ENCODE measurements at places on chromosomes 13 and 19.
A peak's percentile ranks its signal among the peaks of the same experiment; 100 is the strongest.

DNA sequence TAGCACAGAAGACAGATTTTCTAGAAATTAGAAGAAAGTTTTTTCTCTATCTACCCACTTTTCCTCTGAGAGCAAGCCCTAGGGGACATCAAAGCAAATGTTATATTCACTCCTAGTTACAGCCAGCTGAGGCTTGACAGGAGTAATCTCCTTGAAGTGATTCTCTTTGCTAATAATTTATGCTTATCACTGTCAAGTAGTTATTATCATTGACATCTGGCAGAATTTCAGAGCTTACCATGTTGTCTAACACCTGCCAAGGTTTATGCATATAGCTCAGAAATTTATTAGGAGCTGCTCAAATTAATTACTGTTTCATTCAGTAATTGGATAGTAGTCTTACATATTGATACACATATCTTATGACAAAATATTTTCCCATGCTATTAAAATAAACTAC is 465.9 kb upstream of the ATXN8OS start:
- no peak for DNase-seq

DNA sequence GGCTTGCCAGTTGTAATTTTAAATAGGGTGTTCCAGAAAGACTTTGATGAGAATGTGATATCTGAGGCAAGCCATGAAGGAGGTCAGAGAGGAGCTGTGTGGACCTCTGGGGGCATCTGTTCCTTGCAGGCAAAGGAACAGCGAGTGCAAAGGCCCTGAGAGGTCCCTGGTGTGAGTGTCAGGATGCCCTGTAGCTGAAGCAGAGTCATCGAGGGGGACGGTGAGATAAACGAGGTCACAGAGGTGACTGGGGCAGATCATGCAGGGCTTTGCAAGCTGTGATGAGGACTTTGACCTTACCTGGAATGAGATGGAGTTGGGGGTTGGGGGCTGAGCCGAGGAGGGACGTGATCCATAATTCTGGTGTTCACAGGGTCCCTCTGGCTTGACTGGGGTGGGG is 75.0 kb downstream of the RYR1 start:
- no peak for DNase-seq

DNA sequence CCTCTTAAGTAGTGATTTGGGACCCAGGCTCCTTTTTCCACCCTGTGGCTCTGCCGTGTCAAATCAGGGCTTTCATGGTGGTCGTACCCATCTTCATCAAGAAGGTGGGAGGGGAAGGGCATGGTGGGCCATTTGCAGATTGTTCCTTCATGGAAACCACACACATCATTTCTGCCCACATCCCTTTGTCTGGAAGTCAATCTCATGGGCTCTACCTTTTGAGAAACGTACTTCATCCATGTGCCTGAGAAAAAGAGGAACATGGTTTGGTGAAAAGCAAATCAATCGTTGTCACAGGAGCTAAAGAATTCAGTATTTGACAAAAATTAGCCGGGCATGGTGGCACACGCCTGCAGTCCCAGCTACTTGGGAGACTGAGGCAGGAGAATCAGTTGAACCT is 233.4 kb downstream of the FOXO1 start:
- DNase-seq, result no peak

GRCh38 chr19:1072371-1073015 is 5.5 kb downstream of the ARHGAP45 start:
- DNase-seq, result no peak

DNA sequence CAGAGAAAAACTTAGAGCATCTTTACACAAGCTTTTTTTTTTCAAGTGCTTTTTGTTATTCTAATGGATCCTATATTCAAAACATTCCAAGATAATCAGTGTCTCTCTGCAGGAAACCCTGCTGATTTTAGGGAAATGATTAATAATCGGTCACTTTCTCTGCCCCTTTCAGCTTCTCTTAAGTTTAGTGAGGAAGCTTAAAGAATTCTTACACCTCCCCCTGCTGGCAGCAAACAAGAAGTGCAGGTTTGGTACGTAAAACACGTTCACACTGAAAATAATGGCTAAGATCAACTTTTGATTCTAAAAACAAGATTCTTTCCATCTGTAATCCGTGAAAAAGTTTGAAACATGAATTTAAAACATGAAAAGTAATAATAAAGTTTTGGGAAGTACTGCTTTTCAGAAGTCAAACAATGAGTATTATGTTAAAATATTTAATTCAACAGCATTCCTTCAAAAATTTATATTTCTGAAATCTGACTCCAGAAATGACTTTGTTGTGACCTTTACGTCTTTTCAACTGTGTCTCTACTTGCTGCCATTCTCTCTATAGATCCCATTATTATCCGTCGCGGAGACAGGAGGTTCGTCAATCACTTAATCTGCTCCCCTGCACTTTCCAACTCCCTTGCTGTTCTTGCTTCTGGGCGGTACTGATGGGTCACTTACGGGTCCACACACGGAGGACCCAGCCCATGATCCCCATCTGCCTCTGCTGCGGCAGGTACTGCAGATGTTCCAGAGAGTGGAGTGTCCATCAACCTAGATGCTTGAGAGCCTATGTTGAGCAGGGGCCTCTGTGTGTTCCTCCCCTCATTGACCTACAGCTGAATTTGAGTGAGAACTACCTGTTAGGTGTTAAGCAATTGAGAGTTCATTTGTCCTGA is 203.1 kb upstream of the EDNRB start:
- peak; percentile 64 for DNase-seq

DNA sequence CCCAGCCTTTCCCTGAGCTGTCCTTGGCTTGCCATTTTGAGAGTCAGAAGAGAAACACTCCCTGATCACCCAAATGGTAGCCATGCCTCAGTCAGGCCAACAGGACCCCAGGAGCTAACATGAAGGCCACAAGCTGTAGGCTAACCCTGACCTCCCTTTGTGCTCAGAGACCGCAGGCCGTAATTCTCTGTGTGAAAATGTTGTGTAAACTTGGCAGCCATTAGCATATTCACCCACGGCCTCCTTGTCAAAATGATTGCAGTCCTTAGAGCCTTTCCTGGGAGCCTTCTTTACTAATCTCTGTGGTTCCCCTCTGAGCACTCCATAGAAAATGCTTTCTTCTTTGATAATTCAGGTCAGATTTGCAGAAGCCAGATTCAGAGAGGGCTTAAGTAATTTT is 418.9 kb downstream of the COG6 start:
- peak; percentile 32 for DNase-seq

GRCh38 chr13:44758630-44759383 is 182.7 kb upstream of the TSC22D1 start:
- peak; percentile 99 for DNase-seq

- DNase-seq, result no peak
These were observed 363.7 kb downstream of the LIG4 start for GRCh38 chr13:107851670-107852069.

GRCh38 chr19:8036434-8037099 is 16.0 kb upstream of the CCL25 start:
- DNase-seq, result no peak

GRCh38 chr13:80548915-80549314 is 208.0 kb upstream of the SPRY2 start:
- no peak for DNase-seq

GRCh38 chr13:29597706-29598105 is 2.2 kb upstream of the SLC7A1 start:
- DNase-seq, result no peak

DNA sequence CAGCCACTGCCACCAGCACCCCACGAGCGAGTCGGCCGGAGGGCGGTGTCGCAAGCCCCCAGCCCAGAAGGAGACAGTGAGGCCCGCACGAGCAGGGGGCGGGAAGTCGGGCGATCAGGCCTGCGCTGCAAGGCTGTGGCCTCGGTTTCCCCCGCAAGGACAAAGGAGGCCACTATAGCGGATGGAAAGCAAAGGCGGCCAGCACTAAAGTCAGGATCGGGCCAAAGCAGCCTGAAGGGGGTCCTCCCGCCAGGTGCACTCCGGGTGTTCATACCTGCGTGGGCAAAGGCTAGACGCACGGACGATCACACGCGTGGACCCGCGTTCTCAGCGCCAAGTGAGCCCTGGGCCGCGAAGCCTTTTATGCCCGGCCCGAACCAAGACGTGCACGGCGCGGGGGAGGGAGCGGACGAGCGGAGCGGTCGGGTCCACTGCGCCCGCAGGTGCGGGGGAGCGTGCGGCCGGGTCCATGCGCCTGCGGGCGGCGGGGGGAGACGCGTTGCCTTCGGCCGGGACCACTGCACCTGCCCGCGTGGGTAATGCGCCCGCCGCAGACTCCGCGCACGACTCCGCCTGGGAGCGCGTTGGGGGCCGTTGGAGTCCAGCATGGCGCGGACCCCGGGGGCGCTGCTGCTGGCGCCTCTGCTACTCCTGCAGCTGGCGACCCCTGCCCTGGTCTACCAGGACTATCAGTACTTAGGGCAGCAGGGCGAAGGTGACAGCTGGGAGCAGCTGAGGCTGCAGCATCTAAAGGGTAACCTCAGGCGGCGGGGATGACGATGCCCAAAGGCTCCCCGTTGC is at the start of the genes PRDX2 and THSD8:
Gene PRDX2, minus strand, starts transcription at position 335 of the 801 bp plus-strand sequence. CDS start 539 bp downstream, outside the sequence.
Gene THSD8, plus strand, starts transcription at position 604 of the 801 bp plus-strand sequence. Its CDS starts 3 bp downstream, at position 607.
- DNase-seq, result peak; percentile 72

DNA sequence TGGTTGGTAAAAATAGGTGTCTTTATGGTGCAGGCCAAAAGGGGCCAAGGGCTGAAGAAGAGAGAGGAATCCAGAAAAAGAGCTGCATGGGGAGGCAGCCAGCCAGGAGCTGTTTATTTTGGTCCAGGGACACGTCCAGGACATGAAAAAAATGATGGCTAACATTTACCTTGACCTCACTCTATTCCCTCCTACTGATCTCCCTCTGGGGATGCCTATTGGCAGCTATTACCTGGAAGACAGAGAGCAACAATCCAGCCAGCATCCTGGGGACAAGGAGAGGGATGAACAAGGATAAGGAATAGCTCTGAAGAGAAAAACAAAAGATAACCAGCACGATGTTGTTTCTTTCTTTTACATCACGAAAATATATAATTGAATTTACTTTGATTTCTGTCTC is 1599.6 kb downstream of the SLITRK5 start:
- no peak for DNase-seq

DNA sequence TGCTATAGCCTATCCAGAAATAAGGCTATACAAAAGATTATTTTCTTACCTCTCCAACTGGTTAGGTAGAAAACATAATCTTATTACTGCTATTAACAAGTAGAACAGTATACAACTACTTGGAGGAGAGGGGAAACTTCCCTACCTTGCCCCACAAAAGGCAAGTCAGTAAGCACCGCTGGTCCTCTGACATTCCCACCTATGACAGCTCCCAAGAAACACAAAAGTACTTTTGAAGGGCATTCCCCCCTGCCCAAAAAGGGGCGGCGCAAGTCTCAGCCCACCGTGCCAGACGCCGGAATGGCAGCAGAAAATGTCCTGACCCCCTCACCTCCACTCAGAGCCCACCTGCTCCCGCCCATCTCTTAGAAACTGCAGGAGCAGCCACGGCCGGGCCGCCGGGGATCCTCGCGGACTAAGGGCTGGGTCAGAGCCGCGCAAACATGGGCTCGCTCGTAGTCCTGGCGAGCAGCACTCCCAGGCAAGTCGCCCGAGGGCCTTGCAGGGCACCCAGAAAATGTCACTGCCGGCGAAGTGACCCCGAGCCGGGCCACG is 437 bp downstream of the SUCLA2 start:
- peak; percentile 10 for DNase-seq

- DNase-seq, result no peak
These were observed 564.5 kb downstream of the GPC5 start for GRCh38 chr13:91962946-91963345.

GRCh38 chr13:27665333-27665732 is 43.6 kb downstream of the POLR1D start:
- DNase-seq, result no peak

DNA sequence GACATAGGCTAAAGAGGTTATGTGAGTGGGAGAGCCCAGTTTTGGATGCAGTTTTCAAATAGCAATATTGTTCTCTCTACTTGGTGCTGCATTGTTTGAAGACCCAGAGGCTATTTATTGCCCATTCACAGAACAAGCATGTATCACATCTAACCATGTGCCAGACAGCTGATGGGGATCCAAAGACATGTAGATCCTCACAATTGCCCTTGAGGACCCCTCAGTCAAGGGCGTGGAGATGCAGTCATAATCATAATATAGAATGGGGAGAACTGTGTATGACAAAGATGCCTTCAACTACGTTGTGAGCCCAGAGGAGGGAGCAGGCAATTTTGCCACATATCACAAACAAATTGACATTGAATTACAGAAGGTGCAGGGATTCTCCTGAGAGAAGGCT is 70.5 kb downstream of the NHLRC3 start:
- no peak for DNase-seq

DNA sequence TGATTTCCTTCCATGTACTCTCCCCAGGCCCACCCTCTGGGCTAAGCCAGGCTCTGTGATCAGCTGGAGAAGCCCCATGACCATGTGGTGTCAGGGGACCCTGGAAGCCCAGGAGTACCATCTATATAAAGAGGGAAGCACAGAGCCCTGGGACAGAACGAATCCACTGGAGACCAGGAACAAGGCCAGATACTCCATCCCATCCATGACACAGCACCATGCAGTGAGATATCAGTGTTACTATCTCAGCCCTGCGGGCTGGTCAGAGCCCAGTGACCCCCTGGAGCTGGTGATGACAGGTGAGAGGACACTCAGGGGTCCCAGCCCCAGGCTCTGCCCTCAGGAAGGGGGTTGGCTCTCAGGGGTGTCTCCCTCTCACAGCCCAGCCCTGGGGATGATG is 27.5 kb upstream of the KIR3DL3 start:
- no peak for DNase-seq

DNA sequence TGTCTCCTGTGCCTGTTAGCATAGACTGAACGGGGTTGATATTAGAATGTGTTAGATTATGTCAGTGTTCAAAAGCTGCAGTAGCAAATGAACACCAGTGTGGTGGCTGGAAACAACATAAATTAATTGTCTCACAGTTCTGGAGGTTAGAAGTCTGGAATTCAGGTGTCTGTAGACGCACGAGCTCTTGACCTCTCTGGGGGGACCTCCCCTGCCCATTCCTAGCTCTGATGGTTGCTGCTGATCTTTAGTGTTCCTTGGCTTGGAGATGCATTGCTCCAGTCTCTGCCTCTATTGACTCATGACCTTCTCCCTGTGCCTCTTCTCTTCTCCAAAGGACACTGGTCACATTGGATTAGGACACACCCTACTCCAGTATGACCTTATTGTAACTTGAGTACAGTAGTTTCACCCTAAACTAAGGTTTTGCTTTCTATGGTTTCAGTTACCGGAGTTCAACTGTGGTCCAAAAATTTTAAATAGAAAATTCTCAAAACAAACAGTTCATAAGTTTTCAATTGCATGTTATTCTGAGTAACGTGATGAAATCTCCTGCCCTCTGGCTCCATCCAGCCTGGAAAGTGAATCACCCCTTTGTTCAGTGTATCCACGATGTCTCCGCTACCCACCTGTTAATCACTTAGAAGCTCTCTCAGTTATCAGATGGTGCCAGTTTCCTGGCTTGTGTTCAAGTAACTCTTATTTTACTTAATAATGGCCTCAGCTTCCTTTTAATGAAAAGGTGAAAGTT is 273.2 kb downstream of the MYO16 start:
- DNase-seq, result peak; percentile 76

DNA sequence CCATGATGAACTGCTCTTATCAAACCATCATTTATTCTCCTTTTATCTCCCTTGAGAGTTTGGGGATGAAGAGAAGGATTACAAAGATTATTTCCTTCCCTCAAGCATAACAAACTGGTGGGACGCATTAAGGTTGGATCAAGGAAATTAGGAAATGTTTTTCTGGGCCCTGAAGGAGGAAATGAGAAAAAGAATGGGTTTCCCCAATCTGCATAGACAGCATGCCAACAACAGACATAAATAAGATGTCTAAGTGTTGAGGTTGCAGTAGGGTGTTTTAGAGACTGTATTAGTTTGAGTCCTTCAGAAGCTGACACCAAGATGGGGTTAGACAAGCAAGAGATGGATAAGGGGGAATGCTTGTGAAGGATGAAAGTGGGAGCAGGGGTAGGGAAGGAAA is 7.3 kb downstream of the EPSTI1 start:
- no peak for DNase-seq
